Airway epithelial cell (primary cell): ENCODE measurements at places on chromosomes 1 and 21. TPM values are rescaled to one million over a fixed set of nuclear protein-coding genes. Genes with fewer than 3 reads are reported as not detected.

LCE2B gene
- not detected in 2 replicates for total RNA-seq

OR2L8 gene
- not detected in 2 replicates for total RNA-seq

DARS2 gene
- total RNA-seq: 20.6 and 26.8 TPM in 2 replicates

TMCO4 gene
- total RNA-seq: 5.2 and 10.9 TPM in 2 replicates

MMP23B gene
- 0.79 and 1.5 TPM in 2 replicates for total RNA-seq

FCRLB gene
- 1.6 and 2.7 TPM in 2 replicates for total RNA-seq

PSMB2 gene
- total RNA-seq: 73.7 and 89.4 TPM in 2 replicates

CHD5 gene
- total RNA-seq: 0.07 TPM in 1 of 2 replicates, not detected in the other

EDN2 gene
- total RNA-seq: 2.8 and 10.1 TPM in 2 replicates

TNFRSF8 gene
- total RNA-seq: 0.09 TPM in 1 of 2 replicates, not detected in the other

PCAT6 gene
- total RNA-seq: 0.93 and 2.9 TPM in 2 replicates

PKNOX1 gene
- total RNA-seq: 6.9 and 9.1 TPM in 2 replicates
